K562 (cell line): ENCODE measurements at places on chromosomes 6 and 20.

- no peak for DNase-seq
Observed at GRCh38 chr6:152575161-152575560, 62.0 kb downstream of the SYNE1 start.

DNA sequence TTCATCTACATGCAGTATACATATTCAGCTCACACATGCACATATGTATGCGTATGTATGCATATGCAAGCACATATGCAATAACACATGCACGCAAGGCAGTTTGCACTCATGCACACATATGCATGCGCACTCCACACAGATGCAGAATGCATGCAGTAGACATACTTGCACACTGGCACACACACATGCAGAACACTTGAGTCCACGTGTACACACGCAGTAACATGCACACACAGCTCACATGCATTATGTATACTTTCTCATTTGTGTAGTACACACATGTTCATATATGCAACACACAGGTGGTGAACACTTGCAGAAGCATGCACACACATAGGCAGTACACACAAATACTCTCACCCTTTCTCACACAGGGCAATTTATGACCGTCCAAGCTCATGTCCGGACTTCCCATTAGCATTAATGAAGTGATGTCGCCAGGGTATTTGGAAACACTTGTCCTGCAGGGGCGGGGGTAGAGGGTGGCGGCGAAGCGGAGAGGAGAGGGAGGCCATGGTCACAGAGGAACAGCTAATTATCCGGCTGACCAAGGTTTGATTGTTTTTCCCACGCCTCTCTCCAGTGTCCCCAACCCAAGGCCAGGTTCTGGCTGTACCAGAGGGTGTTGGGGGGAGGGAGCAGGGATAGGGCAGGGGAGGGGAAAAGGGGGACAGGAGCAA is 91.3 kb downstream of the VEGFA start:
- DNase-seq = no peak

GRCh38 chr6:169806701-169807100 is 55.3 kb downstream of the ERMARD start:
- no peak for DNase-seq

GRCh38 chr6:116101790-116102189 is 1.1 kb downstream of the NT5DC1 start:
- DNase-seq = no peak

DNA sequence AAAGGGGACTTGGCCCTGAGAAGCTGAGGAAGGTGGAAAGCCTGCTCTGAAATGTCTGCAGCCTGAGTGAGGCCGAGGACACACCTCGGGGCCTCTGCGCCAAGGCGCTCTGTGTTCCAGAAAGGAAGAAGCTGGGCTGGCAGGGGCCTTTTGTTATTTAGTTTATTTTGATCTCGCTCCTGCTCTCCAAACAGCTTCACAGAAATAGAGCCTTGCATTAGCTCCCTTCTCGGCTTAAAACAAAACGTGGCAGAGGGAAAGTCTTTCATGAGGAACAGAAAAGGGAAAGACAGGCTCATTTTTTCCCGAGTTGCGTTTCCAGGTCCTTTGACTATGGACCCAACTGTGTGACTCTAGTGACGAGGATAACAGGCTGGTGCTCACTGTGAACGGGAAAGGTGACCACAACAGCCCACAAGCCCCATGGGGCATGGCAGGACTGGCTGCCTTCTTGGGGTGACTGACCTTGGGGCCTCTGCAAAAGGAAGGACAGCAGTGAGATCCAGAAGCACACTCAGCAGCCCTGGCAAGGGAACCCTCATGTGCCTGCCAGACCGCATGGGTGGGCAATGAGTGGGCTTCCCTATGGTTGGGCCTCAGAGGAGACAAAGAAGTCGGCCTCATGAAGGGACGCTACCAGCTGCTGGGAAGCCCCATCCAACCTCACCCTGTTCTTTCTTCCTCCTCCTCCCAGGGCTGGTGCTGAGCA is 18.7 kb downstream of the LEMD2 start:
- DNase-seq = no peak
